ENCODE measurements at places on chromosomes 7 and 10.

- DNase-seq: peak; percentile 35
These were observed 29.8 kb downstream of the RSU1 start for GRCh38 chr10:16787361-16787791.

GRCh38 chr10:93844979-93845626 is 48.7 kb upstream of the SLC35G1 start:
- DNase-seq: no peak

DNA sequence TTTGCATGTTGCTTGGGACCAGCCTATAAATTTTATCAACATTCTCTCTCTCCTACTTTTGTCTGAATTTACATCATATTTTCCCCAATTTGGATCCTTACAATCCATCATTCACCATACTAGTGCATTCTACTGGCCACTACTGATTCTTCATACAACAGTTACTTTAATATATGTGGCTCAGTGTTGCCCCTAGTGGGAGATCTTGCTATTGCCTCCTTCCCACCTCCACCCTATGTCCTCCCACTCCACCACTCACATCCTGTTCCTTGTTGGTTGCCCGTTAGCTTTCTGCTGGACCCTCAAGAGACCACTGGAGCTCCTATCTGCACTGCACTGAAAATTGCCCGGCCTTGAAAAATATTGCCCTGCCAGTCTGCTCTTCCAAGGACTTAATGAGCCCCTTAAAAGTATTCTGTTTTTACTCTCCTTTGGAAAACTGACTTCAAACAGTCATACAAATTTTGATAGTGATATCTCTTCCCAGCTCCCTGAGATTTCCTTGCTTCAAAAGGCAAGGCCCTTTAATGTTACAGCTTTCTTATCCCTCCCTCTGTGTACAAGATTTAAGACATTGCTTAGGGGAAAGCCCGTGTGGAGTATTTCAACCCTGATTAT is 243.2 kb upstream of the TMEM229A start:
- DNase-seq: no peak

DNA sequence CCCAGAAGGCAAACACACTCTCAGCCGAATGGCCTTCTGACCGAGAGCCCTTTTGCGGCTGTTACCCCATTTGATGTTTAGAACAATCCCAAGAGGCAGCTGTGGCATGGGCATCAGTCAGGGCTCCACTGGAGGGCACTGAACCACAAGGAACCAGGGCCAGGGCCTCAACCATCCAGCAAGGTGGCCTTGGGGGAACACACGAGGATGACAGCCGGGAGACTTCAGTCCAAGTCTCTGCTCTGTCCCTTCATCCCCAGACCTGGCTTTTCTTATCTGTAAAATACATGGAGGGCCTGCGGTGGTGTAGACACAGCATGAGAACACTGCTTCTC is 63.6 kb upstream of the INSIG1 start:
- DNase-seq: no peak

- no peak for DNase-seq
These were observed 49.4 kb downstream of the RGS10 start for GRCh38 chr10:119493155-119493554.

DNA sequence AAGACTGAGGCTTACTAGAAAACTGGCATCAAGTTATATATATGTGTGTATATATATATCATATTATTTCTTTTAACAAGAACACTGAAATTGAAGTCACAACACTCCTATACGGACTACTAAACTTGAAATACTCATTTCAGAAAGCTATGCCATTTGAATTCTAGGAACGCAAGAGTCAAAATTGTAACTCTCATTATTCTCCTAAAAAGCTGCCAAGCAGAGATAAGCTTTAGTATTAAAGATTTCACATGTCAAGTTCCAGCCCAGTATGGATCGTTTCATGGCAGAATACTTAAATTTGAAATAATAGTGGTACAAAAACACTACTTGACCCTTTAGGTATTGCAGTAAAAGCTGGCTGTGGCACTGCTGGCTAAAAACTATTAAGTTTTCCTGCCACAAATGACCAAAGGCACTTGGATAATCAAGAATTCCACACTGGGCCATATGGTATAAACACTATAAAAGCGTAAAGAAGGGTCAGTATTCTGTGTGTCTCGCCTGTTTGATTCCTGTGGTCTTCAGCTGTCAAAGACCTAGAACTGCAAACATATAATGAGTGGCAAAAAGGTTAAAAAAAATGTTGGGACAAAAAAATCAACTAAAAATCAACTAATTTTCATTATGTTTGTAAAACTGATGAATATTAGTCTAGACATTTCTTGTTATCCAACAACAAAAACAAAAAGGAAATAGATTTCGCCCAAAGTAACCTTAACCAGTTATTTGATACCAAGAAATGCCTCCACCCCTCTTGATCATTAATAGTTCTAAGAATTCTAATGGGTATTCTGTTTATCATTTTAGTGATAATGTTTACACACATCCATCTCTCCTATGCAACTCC is 2.4 kb downstream of the CCDC71L start:
- DNase-seq: no peak

DNA sequence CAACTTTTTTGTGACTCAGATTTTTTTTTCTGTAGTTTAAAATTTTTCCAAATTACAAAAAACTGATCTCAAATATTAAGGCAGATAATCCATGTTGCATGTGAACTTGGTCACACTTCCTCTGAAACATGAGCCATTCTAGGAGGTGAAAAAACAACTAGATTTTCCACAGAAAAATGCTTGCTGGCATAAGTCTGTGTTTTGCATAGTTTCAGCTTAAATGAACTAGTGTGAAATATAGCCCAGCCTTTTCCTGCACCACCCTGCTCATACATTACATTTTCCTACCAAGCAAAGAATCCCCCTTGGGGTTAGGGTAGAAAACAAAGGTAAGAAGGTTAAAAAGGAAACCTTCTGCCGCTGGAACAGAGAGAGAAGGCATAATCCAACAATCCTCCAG is 48.2 kb downstream of the SLC25A13 start:
- no peak for DNase-seq

DNA sequence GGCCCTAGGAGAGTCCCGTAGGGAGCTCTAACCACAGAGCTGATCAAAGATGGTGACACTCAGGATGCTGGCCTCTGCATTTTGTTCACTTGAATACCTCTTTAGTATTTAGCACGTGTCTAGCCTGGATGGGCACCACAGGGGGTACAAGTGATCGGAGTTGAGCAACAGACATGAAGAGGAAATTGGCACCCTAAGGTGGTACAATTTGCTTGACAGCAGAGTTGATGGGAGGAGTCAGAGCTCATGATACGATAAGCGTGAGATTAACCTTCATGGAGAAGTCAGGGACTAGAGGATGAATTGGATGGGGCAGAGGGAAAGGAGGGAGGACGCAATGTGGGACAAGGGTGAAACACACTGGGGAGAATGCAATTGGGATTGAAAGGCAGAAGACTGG is 9.9 kb upstream of the ZNF212 start:
- DNase-seq: no peak

- DNase-seq: no peak
These were observed 537.9 kb downstream of the PLXDC2 start for GRCh38 chr10:20354166-20354565.

DNA sequence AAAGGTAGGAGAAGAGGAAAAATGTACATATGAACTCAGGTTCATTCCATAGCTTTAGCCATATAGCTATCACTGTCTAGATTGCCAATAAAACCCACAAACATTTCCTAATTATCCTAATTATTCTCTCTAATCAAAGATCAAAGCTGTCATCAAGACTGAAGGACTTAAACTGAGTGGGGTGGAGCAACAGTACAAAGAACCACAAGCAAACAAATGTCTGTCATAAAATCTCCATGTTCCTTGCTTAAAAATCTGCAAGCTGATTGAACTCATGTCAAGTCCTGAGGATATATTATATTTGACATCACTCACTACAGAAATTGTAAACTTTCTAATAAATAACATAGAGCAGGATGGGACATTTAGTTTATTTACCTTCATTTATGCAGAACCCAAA is 315.9 kb downstream of the SNX13 start:
- no peak for DNase-seq

GRCh38 chr10:110667620-110668343 is 23.6 kb downstream of the RBM20 start:
- no peak for DNase-seq

DNA sequence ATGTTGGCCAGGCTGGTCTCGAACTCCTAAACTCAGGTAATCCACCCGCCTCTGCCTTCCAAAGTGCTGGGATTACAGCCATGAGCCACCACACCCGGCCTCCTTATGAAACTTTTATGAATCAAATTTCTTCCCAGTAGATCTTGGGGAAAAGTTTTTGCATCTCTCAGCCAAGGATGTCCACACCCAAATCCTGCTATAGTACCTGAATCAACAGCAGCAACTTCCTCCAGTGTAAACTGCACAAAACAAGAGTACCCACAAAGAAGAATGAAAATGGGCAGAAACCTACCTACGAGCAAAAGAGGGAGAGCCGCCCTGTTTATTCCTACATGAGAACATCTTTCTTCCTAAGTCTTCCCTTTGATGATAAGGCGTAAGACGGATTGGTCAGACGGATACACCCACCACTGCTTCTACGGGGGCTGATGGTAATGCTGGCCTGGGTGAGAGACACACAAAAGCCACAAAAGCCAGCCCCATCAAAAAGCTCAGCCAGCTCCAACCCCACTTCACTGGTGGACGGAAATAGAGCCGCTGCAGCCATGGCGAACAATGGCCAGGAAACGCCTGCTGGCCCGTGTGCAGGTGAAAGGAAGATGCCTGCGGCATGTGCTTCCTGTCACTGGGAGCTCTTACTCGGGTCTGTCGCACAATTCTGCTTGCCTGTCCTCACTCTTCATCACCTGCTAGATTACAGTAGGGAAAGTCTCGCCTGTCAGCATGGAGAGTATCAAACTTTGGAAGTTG is 10.4 kb downstream of the JCAD start:
- no peak for DNase-seq

DNA sequence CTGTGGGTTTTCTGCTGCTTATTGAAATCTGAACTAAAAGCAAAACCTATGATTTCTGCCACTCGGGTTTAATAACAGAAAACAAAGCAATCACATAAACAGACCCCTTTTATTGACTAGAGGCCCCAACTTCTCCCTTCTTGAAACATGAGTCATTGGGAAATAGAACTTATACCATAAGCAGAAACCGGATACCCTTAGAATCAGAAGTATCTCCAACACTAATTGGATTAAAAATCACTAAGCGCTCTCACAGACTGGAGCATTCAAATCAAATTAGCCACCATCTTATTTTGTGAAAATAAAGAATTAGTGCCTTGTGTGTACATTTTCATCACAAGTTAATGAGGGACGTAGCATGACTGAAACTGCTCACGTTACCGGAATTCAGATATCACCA is 206.9 kb downstream of the WDR11 start:
- no peak for DNase-seq

- no peak for DNase-seq
These were observed 33.5 kb downstream of the ALOX5 start for GRCh38 chr10:45407542-45407941.

GRCh38 chr10:70662362-70663220 is 9.7 kb upstream of the ADAMTS14 start:
- DNase-seq: no peak

GRCh38 chr10:13890233-13891127 is 303.7 kb downstream of the PRPF18 start:
- DNase-seq: no peak

- DNase-seq: no peak
These were observed 81.2 kb upstream of the UCN3 start for GRCh38 chr10:5283305-5284158.

- no peak for DNase-seq
These were observed 17.2 kb downstream of the NUDCD3 start for GRCh38 chr7:44473295-44473694.

- no peak for DNase-seq
These were observed 45.1 kb downstream of the CUX1 start for GRCh38 chr7:101862280-101863220.

DNA sequence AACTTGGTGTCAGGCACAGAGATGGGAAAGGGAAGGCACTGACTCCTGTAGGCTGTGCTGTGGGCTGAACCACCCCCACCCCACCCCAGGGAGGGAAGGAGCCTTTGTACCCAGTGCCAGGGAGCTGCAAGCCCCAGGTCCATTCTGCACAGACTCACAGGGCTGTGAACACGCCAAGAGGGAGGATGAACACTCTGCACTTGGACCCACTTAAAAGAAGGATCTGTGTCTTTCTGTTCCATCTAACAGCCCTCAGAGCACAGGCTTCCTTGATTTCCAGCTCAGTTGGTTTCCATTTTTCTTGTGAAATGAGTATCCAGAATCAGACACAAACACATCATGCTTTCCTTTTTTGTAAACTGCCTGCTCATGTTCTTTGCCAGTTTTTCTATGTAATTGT is 84.9 kb downstream of the GRB10 start:
- DNase-seq: no peak

DNA sequence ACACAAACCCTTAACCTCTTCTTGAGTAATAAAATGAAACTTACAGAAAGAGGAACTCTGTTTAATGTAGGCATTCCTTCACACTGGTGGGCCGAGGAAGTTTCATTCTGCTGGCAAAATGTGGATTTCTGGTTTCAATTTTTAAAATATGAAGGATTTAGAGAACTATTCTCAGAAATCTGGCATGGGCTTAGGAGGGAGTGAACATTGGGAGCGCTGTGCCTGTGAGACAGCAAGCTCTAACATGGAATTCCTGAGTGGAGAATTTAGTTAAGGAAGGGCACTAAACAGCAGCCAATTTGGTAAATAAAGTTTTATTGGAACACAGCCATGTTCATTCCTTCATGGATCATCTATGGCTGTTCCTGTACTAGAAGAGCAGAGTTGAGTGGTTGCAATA is 751.8 kb upstream of the IGFBP3 start:
- no peak for DNase-seq

DNA sequence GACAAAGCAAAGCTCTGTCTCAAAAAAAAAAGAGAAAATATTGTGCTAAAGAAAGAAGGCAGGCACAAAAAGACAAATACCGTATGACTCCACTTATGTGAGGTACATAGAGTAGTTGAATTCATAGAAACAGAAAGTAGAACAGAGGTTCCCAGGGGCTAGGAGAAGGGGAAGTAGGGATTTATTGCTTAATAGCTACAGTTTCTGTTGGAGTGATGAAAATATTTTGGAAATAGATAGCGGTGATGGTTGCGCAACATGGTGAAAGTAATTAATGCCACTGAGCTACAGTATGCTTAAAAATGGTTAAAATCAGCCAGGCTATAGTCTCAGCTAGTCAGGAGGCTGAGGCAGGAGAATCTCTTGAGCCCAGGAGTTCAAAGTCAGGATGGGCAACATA is 18.5 kb upstream of the NPFFR1 start:
- no peak for DNase-seq

GRCh38 chr10:22999942-23000341 is 72.1 kb downstream of the ARMC3 start:
- DNase-seq: no peak

- DNase-seq: no peak
These were observed 106.2 kb downstream of the ZMYND11 start for GRCh38 chr10:241451-241850.

GRCh38 chr10:89134963-89135362 is 72.2 kb downstream of the CH25H start:
- no peak for DNase-seq

GRCh38 chr7:100866729-100867039 is 503 bp upstream of the TRIP6 start:
- DNase-seq: no peak

GRCh38 chr7:18102576-18102975 is 74.9 kb upstream of the PRPS1L1 start:
- DNase-seq: no peak

- DNase-seq: no peak
These were observed 281.8 kb upstream of the HGF start for GRCh38 chr7:82051601-82052000.

- no peak for DNase-seq
These were observed 126.5 kb upstream of the VKORC1L1 start for GRCh38 chr7:65746398-65746669.

Data from stimulated activated CD8-positive, alpha-beta memory T cell treated with anti-CD3 and anti-CD28 coated beads, Interleukin-7, amount 100 ng/mL, for 1 hour (primary cell).